Bronchial epithelial cell (primary cell): ENCODE measurements at places on chromosomes 2 and 18. TPM values are rescaled to one million over a fixed set of nuclear protein-coding genes. Genes with fewer than 3 reads are reported as not detected.

GRCh38 chr2:70475266-70475665 lies 78.4 kb downstream of the TGFA start:
- no peak for DNase-seq

GRCh38 chr18:49186242-49186641 lies 235.5 kb upstream of the SMAD7 start:
- DNase-seq = no peak

Gene RSAD2
- total RNA-seq = 0.51 and 0.53 TPM in 2 replicates

Gene GCG
- total RNA-seq = not detected in 2 replicates

Gene FBXO36
- total RNA-seq = 3.4 and 4.2 TPM in 2 replicates

Gene CRYBA2
- total RNA-seq = not detected in 2 replicates

- no peak for DNase-seq
These were observed 299.7 kb downstream of the PRKCE start for GRCh38 chr2:45951025-45951727.

Gene IL1F10
- not detected in 2 replicates for total RNA-seq

GRCh38 chr2:144279165-144279564 lies 240.8 kb downstream of the ZEB2 start:
- DNase-seq = no peak

Gene XIRP2
- total RNA-seq = not detected in 2 replicates
